ENCODE measurements at places on chromosomes 5 and 9.

- no peak for DNase-seq
These were observed 480.3 kb upstream of the CD180 start for GRCh38 chr5:67676863-67677262.

- no peak for DNase-seq
These were observed 323.8 kb downstream of the PDE4D start for GRCh38 chr5:59569608-59570334.

GRCh38 chr9:69199769-69200470, 25.8 kb downstream of the TJP2 start:
- DNase-seq = no peak

GRCh38 chr5:175830586-175831300, 40.6 kb upstream of the CPLX2 start:
- DNase-seq = no peak

DNA sequence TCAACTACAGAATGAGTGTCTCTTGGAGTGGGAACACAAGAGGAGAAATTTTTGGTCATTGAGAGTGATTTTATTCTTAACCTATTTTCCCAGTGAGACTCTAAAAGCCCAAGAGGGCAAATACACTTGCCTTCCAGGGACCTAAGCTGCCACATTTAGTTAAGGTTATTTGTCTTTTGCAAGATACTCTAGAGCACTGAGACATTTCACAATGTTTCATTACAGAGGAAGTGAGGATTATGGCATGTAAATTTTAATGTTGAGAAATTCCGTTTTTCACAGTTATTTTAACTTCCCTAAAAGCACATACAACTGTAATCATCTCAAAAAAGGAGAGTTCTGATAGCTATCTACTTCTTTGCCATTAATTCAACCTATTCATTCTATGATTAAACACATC, 38.7 kb upstream of the RAB3C start:
- no peak for DNase-seq

DNA sequence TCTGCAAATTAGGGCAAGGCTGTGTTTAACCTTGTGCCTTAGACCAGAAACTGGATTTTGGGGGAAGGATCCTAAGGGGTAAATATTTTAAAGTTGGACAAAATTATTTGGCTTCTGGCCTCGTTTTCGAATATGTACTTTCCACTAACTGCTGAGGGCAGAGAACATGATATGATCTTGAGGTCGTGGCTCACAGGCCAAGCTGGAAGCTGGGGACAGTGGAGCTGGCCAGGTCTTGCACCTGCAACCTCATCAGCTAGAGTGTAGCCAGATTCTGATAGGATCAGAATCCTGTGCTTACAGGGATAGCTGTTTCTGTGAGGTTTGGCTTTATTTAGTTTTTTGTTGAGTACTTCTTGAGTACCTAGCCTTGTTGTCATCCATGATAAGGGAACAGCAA, 24.9 kb downstream of the MAN2A1 start:
- no peak for DNase-seq

- no peak for DNase-seq
These were observed 35.6 kb downstream of the TLR4 start for GRCh38 chr9:117739624-117740347.

DNA sequence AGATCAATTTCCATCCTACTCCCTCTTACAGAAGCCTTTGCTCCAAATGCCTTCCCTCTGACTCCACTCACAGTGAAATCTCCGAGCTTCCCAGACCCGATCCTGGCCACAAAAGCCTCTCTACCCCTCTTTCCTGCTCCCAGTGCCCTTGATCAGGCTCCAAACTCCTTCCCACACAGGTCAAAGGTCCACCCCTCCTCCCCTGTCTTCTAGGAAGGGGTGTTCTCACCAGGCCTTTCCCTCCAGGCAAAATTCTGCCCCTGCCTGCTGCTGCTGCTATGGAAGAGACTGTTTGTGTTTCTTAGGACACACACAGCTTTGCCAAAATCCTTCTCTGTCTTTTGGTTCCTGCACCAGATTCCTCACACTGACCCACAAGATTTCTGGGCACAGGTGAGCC, 85.8 kb upstream of the ALDH1A1 start:
- DNase-seq = no peak

DNA sequence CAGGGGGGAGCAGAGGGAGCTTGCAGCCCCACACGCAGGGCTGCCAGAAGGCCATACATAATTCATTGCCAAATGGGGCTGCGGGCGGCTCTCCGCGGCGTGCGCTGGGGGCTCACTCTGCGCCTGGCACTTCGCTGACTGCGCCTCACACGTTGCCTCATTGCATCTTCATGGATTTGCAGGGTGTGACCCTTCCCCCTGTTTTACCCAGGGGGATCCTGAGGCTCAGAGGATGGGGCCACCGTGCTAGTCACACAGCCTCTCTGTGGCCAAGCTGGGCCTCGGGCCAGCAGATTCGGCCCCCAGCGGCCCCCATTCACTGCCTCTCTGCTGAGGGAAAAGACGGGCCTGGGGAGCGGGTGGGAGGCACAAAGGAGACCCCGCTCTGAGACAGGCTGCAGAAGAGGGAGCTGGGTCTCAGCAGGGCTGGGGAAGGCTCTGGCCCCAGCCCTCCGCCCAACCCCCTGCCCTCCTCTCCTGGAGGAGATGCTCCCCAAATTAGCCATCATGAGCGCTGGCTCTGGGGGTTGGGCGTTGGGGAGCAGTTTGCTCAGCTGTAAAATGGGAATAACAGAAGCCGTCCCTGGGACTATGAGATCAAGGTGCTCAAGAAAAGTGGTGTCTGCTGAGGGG, 115.5 kb downstream of the C9orf50 start:
- DNase-seq = no peak

GRCh38 chr9:87827341-87827740, 55.3 kb upstream of the SPATA31E1 start:
- no peak for DNase-seq

DNA sequence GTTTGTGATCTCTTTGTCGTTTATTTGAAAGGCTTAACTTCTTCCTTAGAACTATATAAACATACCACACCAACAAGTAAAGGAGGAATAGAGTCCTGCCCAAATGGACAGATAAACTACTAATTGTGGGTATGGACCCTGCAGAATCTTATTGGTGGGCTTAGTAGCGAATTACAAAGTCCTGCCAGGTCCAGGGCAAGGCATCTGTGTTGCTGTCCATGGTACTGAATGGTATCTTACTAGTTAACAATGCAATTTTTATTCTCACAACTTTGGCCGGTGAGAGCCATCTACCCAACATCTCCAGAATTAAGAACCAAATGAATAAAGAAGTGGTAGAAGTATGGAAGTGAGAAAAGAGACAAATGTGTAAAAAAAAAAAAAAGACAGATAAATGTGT, 1782.4 kb upstream of the WWC1 start:
- no peak for DNase-seq

GRCh38 chr5:172035049-172035448, 28.6 kb upstream of the FBXW11 start:
- DNase-seq = no peak

- DNase-seq = no peak
These were observed 23.9 kb downstream of the FGF10 start for GRCh38 chr5:44365345-44365744.

- DNase-seq = peak; percentile 64
These were observed 40.3 kb upstream of the TNFAIP8 start for GRCh38 chr5:119315516-119315949.

GRCh38 chr9:35814106-35814840, 569 bp downstream of the HINT2 start:
- DNase-seq = peak; percentile 60

GRCh38 chr9:8633784-8634183, 834.2 kb upstream of the DMAC1 start:
- DNase-seq = no peak

GRCh38 chr9:98774746-98775145, 21.6 kb downstream of the ANKS6 start:
- DNase-seq = peak; percentile 52

DNA sequence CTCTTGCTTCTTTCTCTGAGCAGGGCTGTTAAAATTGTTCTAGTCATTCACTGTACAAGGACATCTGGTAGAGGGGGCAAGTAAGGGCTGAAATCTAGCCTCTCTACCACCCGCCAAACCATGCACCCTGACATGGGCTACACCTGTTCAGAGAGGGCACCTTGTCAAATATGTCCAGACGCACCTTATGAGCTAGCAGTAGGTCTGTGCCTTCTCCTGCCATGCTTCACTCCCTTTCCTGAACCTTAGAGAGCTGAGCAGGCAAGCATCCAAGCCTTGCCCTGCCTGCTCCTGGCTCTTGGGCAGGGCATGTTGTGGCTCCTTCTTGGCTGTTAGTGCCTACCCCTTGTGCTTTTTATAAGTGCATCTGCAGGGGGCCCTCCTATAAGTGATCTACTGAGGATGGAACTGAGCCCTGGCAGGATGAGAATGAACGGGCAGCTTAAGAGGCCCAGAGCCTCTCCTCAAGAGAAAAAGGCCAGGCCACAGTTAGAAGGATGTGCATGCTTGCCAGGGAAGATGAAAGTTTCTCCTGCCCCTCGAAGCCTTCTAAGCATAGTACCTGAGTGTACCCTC, 3.8 kb upstream of the NEUROG1 start:
- DNase-seq = no peak

DNA sequence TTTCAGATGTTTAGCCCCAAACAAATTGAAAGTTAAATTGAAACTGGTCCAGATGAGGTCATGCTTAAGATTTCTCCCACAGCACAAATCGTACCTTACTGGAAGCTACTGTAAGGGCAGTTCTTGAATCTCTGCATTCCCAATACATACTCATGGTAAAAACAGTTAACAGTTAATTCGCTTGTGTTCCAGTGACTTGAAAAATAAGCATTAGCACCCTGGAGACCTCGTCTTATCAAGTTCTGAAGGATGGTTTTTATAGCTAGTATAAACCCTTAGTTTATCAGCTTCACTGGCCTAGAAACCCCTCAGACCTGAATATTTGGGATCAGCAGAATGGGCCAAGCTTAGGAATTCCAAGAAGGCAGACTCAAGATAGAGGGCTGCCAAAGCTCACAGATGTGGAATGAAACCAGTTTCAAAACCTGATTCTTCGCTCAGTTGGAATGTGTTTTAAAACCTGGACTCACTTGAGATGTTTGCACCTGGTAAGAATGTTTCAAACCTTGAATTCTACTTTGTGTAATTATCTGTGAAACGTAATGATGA, 103.6 kb downstream of the C9orf152 start:
- no peak for DNase-seq

DNA sequence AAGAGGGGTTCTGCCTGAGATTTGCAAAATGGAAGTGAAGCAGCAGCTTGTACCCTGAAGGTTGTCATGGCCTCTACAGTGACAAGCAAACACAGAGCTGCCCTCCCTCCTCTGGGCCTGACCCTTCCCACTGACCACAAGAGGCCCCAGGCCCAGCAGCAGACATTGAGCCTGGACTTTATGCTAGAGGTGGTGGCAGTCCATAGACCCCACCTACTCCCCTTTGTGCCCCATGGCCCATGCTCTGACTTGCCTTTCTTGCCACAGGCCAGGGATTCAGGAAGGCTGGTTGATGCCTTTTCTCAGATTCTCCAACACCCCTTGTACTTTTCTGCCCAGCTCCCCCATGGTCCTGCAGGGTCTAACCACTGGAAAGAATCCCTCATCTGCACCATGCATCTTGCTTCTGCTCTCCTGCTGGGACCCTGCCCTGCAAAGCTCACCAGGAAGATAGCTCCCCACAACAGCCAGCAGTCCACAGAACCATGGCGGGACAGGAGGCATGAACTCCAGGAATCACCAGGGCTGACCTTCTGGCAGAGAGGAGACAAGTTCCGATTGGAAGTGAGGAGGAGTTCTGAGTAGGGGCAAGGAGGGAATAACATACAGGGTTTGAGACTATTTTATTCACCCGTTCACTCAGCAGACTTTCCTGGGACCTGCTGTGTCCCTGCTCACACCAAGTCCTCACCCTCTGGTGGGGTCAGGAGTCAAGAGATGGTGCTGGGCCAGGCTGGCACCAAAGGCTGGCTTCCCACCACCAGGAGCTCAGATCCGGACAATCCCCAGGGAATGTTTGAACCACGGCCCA, 263.8 kb downstream of the SYK start:
- no peak for DNase-seq

GRCh38 chr9:274406-274805, 59.7 kb downstream of the DOCK8 start:
- no peak for DNase-seq

DNA sequence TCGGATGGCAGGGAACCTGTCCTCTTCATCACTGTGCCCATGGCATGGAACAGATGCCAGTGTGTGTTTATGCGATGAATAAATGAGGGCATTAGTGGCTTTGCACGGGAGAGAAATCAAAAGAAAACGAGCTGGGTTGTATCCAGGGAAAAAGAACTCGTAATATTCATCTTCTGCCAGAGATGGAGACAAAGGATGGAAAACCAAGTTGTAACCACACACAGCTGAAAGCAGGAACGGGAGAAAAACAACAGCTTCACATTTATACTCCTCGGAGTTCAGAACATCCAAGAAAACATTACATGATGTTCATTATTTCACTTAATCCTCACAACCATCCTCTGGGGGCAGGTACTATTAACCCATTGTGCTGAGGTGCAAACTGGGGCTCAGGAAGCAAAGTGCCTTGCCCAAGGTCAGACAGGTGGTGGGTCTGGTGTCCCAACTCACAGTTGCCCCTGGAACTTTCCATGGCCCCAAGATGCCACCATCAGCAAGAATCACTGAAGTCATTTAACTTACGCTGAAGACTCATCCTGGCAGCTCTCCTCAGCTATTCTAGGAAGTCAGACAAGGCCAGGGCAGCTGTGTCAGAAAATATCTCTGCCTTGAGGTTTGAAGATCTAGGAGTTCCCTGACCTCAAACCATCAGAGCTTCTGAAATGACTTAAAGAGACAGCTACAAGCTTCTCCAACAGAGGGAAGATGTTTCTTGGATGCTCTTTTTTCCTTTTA, 250.4 kb downstream of the NSG2 start:
- DNase-seq = no peak

DNA sequence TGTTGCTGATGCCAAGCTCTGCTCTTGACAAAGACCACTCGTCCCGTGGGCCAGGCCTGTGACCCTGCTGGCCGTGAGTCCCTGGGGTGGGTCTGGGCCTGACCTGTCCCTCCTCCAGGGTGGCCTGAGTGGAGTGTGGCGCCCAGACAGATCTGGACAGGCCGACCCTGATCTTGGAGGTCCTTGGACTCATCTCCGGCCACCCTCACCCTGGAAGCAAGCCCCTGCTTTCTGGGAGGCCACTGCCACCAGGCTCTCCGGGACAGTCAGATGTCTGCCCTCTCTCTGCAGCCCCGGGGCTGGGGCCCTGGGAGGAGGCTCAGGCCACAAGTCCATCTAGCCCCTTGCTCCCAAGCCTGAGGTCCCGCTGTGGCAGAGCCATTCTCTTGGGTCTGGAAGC, 31.2 kb upstream of the TMEM250 start:
- DNase-seq = no peak

- peak; percentile 57 for DNase-seq
These were observed 11.4 kb upstream of the ASS1 start for GRCh38 chr9:130433168-130433946.

GRCh38 chr9:13555516-13555915, 276.0 kb upstream of the MPDZ start:
- DNase-seq = no peak

DNA sequence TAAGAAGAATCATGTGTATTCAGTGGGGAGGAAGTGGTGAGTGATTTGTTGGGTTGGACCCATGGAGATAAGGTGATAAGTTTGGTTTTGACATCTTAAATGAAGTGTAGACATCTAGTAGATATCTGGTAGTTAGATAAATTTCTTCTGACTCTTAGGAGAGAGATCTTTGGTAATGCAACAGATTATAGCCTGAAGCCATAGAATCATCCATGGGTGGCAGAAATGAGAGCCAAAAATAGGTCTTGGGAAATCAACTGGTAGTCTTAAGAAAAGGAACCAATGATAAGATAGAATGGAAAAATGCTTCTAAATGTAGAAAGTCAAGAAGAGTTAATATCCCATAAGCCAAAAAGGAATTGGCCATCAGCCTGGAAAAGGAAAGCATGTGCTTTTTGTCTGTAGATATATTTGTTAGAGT, 532.7 kb upstream of the GRAMD2B start:
- no peak for DNase-seq

- no peak for DNase-seq
These were observed 25.7 kb upstream of the C5orf47 start for GRCh38 chr5:173963182-173963838.

Data from SK-MEL-5 (cell line).